ENCODE measurements at places on chromosomes 2 and 18. TPM values are rescaled to one million over a fixed set of nuclear protein-coding genes. Genes with fewer than 3 reads are reported as not detected.

GRCh38 chr2:32752205-32752604 is 124.4 kb downstream of the TTC27 start:
- no peak for DNase-seq

DNA sequence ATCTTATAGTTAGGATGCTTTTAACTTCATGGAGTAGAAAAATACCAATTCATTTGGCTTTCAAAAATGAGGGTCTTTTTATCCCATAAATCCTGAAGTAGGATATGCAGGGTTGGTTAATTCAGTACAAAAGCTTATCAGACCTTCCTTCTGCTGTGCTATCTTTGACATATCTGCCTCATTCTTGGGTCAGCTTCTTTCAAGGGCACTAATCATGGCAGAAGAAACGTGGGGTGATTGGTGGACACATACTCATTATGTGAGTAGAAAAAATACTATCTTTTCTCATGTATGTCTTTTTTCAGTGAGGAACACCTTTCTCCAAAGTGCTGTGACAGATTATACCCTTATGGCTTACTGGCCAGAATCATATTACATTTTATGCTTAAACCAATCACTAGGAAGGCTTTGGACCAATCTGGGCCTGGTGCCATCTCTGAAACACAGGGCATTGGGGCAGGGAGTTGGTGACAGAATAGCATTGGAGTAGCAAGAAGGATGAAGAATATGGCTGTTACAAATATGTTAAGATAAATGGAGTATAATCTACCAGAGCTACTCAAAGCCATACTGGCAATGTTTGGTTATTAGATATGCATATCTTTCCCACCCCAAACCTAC is 10.1 kb downstream of the UGP2 start:
- no peak for DNase-seq

- no peak for DNase-seq
Measured at GRCh38 chr2:42202634-42203008, 33.5 kb downstream of the EML4 start.

CAVIN2 gene
- 30.7 TPM for total RNA-seq

DNA sequence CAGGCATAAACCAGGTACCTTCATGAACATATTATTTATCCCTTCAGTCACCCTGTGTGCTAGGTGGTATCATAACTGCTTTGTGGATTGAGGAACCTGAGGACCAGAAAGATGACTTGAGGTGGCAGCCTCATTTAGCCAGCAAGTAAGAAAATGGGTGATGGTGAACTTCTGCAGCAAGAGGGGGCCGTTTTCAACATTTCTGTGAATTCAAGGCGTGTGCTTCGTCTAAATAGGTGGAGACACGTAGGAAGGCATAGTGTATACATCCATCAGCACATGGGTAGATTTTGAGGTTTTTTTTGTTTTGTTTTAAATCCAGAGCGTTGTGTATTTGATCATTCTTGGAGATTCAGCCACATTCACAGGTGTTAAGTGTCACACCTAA is 118.7 kb downstream of the SPTBN1 start:
- DNase-seq = no peak

- no peak for DNase-seq
Measured at GRCh38 chr2:9388950-9389911, 34.1 kb downstream of the ITGB1BP1 start.

EMILIN1 gene
- 25.6 TPM for total RNA-seq

DNA sequence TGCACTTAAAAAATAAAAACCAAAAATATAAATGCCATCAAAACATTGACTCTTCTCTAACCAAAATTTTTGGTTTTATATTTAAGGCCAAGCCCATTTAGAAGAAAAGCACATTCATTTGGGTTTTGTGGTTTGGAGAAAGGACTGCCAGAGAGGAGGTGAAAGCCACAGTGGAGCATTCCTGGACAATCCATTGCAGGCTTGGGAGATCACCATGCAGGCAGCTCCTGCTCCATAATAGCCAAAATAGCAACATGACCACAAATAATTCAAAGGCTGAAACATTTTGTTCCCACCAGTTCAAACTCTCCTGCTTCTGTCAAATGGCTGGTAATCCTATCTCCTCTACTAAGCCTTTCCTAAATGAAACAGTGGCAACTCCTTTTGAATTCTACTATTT is 73.5 kb downstream of the GALNT3 start:
- DNase-seq = no peak

C2orf80 gene
- total RNA-seq = not detected

- DNase-seq = no peak
Measured at GRCh38 chr2:71064754-71065621, 3.5 kb upstream of the NAGK start.

DNA sequence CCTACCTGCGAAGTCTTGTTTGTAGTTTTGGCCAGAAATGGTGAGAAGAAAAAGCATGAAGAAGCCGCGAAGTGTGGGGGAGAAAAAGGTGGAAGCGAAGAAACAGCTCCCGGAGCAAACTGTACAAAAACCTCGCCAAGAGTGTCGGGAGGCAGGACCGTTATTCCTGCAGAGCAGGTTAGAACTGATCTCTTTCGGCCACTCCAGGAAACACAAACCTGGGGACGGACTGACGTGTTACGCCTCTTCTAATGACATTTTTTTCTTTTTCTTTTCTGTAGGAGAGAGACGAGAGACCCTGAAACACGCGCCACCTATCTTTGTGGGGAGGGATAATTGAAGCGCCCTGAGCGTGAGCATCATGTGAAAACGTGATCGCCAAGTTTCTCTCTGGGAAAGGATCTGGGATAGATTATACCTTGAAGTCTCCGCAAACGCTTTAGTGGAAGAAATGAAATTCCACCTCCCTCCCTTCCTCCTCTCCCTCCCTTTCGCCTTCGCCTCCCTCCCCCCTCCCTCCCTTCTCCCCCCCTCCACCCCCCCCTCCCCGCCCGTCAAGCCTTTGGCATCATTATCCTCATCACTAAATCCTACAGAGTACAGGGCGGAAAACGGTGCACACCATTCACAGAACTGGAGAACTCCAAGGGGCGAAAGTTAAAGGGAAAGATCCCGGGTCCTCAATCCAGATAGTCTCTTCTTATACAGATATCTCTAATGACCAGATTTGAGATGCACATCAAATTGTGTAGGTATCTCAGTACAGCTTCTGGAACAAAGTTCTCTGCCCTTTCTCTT is at the start of gene ZEB2:
Gene ZEB2 (minus strand): TSS at position 186 of the 798 bp plus-strand sequence. CDS start 2,769 bp downstream, outside the sequence.
- no peak for DNase-seq

DNA sequence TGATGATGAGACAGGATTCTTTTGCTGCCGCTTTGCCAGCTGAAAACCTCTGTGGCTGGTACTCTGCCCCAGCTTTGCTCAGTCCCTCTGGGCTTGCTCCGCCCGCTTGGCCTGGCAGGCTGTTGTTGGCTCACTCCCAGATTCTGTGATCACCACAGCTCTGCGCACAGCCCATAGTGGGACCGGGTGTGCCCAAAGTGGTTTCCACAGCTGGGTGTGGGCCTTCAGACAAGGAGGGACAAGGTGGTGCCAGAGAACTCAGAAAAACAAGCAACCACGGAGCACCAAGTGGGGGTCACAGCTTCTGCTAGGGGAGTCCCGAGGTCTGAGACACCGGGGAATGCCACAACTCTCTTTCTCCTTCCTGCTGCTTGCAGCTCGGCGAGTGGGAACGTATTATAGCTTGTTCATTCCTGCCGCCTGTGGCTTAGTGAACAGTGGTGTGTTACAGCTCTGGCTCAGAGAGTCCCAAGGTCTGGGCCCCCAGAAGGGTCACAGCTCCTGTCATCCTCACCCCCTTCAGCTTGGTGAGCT is 9.2 kb upstream of the KYNU start:
- DNase-seq = peak; percentile 64

GRCh38 chr2:222146488-222146887 is 152.3 kb downstream of the PAX3 start:
- no peak for DNase-seq

AGXT gene
- total RNA-seq = not detected

DNA sequence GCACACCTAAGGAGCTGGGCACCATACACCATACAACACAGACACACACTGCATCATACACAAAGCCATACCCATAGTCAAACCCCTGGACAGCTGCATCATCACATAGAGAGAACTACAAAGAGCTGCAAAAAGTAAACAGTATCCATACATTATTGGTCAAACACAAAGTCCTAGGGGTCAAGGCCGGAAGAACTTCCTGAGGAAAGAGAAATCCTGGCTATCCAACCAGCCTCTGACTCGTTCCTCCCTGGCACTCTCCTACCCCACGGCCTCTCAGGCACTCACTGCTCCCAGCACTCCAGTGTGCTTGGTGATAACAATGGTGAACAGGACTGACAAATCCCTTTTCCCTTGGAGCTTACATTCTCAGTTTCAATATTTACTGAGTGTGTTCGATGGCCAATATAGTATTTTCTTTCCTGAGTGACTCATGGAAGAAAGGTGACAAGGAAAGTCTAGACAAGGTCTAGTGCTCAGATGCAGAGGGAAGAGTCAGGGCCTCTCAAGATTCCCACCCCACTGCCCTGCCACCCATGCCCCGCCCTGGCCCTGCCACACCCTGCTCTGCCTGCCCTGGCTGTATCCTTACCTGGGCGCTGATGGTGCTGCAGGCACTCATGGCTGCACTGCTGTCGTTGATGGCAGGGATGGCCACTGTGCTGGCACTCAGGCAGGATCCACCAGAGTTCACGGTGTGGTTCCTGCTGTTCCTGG is 3.4 kb downstream of the CFAP65 start:
- DNase-seq = no peak

- no peak for DNase-seq
Measured at GRCh38 chr2:211457325-211457724, 900.9 kb downstream of the CPS1 start.

DNA sequence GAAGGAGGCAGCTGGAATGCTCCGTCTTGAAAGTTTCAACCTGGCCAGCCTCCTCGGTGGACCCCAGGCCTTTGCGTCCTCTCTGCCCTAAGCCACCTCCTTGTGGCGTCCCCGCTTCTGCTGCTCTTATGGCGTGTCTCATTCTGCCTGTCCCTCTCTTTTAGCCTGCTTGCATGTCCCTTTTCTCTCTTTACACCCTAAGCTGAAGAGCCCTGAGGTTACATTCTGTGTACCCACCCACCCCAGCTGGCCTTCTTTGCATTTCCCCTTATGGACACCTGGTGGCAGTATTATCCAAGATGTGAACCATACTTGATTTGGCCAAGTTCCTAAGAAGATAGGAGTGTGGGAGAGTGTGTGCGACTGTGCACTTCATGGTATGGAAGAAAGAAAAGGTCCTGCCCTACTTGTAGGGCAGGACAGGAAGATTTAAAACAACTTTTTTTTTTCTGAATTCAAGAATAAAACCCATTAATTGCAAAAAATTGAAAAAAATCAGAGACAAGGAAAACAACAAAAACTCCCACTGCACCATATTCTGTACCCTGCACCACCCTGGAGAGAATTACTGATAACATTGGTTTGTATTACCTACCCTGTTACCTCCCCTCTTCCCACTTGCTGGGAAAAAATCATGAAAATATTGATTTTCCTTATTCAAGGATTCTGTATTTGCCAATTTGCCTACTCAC is 77.4 kb downstream of the DYSF start:
- DNase-seq = no peak

DNA sequence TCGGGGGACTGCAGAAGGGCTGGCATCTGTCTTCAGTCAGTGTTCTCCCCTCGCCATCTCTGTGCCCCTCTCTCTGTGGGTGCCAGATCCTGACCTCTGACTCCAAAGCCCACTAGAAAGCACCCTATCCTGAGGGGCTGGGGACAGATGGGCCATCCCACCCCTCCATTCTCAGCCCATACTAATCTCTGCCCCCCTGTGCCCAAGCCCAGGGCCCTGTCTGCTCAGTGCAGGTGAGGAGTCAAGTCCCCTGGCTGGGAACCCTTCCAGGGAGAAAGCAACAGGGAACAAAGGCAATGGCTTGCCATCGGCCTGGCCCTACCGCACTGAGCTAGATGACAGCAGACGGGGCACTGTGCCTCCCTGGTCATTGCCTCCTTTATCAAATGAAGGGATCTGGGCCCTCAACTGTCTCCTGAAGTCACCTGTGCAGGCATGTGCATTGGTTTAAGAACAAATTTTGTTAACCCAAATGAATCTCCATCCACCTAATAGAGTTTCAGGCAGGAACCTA is 42.7 kb upstream of the ID2 start:
- no peak for DNase-seq

OTX1 gene
- not detected for total RNA-seq

DNA sequence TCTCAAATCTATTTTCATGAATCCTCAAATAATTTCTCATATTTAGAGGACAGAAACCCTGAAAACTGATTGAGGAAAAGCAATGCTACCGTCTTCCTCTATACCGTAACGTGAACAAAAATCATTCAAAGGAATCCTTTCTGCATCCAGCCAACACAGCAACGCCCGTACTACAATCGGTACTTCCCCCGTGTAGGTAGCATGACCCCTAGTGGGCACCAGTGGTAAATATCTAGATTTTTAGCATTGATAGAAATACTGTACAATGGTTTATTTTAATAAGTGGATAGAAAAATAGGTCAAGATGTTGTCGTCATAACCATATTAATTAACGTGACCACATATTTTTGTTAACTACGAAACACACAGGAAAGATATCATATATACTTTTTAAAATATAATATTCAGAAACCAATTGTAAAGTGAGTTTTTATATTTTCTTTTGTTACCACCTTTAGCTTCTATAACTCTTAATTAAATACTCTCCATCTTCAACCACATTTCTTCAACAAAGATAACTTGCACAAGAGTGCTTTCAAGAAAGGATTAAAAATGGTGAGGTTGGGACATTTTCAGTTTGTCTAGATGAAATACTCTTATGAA is 194.1 kb downstream of the SS18 start:
- no peak for DNase-seq

DNA sequence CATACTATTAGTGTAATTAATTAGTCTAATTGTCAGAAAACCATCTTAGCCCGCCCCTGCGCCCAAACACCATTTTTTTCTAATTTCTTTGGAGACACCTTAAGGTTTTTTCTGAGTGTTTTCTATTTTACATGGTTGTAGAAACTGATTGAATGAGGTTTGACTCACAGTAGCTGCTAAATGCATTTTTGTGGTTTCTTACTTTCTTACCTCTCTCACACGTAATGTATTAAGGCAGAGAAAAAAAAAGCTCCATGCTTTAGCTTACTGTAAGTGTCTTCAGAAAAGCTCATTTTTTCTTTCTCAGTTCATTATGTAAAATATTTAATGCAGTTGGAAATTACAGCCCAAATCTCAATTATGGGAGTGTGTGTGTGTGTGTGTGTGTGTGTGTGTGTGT is 548.5 kb upstream of the LRRTM4 start:
- no peak for DNase-seq
